ENCODE measurements at places on chromosomes 12 and 14. TPM values are rescaled to one million over a fixed set of nuclear protein-coding genes. Genes with fewer than 3 reads are reported as not detected.

- no peak for DNase-seq
- no peak overlapping the region for H3K4me3 ChIP-seq
- H3K27ac ChIP-seq: no peak overlapping the region
Measured at GRCh38 chr14:99950181-99950580, 115.0 kb upstream of the EVL start.

DNA sequence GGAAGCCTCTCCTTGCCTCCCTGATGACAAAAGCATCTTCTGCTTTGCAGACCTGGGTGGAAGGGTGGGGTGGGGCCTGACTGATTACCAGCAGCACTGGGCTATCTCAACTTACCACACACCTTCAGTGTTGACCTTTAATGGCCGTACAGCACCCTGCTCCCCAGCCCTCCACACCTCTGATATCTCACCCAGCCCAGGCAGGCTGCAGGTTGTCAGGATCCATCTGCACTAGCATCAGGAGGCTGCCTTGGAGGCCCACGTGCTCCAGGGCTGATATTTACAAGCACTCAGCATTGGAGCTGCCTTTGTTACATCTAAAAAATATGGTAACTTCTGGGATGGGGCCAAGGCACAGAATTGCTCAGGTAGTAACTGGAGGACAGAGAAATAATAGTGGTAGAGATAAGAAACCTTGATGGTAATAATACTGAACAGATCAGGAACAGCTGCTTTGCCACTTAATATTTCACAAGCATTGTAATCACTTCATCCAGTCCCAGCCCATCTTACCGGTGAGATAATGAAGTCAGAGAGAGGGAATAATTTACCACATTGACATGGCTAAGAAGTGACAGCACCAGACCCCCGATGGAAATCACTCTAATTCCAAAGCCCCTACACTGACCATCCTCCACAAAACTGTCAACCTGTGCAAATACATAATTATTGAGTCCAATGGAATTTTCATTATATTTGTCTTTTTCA lies 125.2 kb upstream of the RFLNA start:
- H3K27me3 ChIP-seq: no peaks in the 10 kb centered on the region
- H3K4me3 ChIP-seq: no peak overlapping the region
- peaks cover 5% of the 10 kb centered on the region for H3K4me1 ChIP-seq
- H3K36me3 ChIP-seq: no peaks in the 10 kb centered on the region
- no peak for DNase-seq
- H3K27ac ChIP-seq: no peak overlapping the region

GRCh38 chr12:74499192-74499591 lies 38.4 kb upstream of the ATXN7L3B start:
- DNase-seq: no peak
- H3K4me3 ChIP-seq: no peak overlapping the region
- no peak overlapping the region for H3K27ac ChIP-seq
- no peaks in the 10 kb centered on the region for H3K4me1 ChIP-seq

- DNase-seq: peak; percentile 87
- no peaks in the 10 kb centered on the region for H3K27me3 ChIP-seq
- no peak overlapping the region for H3K4me3 ChIP-seq
- H3K27ac ChIP-seq: no peak overlapping the region
Measured at GRCh38 chr12:101939856-101940265, 62.5 kb downstream of the DRAM1 start.

Gene SYCP3
- polyA plus RNA-seq: 0.89 TPM

Gene TAS2R9
- polyA plus RNA-seq: not detected

Gene KRT79
- polyA plus RNA-seq: 1.5 TPM

Gene DACT1
- 1.7 TPM for polyA plus RNA-seq

Gene TMEM260
- 8.7 TPM for polyA plus RNA-seq

Gene KRT74
- not detected for polyA plus RNA-seq

Gene LRRC10
- not detected for polyA plus RNA-seq

All from lung (tissue), 17 donors.